ENCODE measurements at places on chromosomes 3 and 15.

- no peak for DNase-seq
These were observed 137.0 kb downstream of the DNAJB8 start for GRCh38 chr3:128329491-128330213.

- no peak for DNase-seq
These were observed 218.6 kb downstream of the MTHFS start for GRCh38 chr15:79678032-79678701.

DNA sequence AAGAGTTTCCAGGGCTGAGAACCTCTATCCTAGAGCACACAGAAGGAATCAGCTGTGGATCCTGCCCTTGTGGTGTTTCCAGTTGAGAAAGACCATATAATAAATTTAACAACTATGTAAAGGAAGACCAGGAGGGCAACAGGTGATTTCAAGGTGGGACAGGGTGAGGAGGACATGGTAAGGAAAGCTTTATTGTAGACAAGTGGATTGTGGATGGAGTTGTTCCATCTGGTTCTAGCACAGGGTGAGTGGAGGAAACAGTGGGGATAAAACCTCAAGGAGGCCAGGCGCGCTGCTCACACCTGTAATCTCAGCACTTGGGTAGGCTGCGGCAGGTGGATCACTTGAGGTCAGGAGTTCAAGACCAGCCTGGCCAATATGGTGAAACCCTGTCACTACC, 17.1 kb downstream of the SIAH2 start:
- no peak for DNase-seq

DNA sequence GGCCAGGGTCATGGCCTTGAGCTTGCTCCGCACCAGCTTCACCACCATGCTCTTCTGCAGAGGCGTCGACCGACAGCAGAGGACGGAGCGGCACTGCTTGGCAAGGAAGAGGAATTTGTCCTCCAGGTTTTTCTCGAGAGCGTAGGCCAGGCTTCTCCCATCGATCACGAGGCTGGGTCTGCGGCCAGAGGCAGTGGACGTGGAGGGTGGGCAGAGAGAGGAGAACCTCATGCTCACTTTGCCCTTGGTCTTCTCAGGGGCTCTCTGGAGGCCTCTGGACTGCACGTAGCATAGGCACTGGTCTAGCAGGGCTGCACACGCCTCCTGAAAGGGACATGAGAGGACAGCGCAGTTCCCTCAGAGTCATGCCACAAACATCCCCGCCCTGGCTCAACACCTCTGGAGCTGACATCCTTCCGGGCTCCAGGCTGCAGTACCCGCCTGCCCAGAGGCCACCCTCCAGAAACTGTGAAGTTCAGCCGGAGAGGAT, 168.3 kb downstream of the ATP10A start:
- DNase-seq = no peak

GRCh38 chr3:30685267-30685667, 78.9 kb downstream of the TGFBR2 start:
- DNase-seq = no peak

- no peak for DNase-seq
These were observed 66.3 kb upstream of the ACAD9 start for GRCh38 chr3:128813097-128813496.

GRCh38 chr3:63030666-63031065, 155.4 kb upstream of the CADPS start:
- DNase-seq = no peak

DNA sequence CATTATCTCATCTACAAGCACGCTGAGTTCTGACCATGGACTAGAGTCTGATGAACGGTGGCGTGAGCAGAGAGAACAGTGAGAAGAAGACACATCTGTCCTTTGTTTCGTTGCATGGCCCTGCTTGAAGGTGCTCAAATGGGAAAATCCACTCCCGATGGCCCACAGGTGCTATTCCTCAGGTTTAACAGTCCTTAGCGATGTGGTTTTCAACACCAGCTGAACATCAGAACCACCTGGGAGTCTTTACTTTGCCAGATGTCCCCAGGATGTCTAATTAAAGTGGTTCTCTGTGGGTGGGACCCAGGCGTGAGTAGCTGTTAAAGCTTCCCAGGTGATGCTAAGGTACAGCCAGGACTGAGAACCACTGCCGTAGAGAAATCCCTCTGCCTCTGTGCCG, 13.0 kb downstream of the ADAMTS17 start:
- DNase-seq = no peak

GRCh38 chr15:23797747-23798446, 110.8 kb upstream of the NDN start:
- no peak for DNase-seq

- no peak for DNase-seq
These were observed 51.4 kb downstream of the SLC6A11 start for GRCh38 chr3:10867384-10867783.

DNA sequence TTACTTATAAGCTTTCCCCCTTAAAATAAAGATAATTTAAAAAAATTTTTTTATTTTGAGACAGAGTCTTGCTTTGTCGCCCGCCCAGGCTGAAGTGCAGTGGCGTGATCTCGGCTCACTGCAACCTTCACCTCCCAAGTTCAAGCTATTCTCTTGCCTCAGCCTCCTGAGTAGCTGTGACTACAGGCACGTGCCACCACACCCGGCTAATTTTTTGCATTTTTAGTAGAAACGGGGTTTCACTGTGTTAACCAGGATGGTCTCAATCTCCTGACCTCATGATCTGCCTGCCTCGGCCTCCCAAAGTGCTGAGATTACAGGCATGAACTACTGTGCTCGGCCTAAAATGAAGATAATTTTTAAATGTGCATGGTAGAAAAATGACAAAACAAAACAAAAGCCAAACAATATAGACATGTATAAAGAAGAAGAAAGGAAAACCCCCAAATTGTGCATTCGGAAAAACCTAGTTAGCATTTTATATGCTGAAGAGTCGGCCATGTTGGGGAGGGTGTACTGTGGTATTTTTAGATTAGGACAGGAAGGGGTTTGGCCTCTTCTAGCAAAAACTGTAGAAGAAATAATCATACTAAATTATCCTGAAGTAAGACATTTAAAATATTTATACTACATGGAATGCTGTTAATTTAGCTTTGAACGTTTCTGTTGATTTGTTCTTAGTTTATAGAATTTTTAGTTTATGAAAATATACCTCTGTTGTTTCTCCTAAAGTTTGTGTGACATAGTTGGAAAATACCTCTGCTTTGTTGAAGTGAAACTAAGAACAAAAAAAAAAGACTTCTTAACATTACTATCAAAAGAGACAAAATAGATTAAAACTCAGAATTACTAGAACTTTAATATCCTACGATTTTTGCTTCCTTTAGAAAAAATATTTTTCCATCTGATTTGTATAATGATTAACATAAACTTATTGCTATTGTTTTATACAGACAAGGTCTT, 7.4 kb downstream of the APPL1 start:
- no peak for DNase-seq

- DNase-seq = no peak
These were observed 11.3 kb upstream of the LIMD1 start for GRCh38 chr3:45583021-45583851.

GRCh38 chr3:115616461-115616860, 6.8 kb upstream of the GAP43 start:
- no peak for DNase-seq

DNA sequence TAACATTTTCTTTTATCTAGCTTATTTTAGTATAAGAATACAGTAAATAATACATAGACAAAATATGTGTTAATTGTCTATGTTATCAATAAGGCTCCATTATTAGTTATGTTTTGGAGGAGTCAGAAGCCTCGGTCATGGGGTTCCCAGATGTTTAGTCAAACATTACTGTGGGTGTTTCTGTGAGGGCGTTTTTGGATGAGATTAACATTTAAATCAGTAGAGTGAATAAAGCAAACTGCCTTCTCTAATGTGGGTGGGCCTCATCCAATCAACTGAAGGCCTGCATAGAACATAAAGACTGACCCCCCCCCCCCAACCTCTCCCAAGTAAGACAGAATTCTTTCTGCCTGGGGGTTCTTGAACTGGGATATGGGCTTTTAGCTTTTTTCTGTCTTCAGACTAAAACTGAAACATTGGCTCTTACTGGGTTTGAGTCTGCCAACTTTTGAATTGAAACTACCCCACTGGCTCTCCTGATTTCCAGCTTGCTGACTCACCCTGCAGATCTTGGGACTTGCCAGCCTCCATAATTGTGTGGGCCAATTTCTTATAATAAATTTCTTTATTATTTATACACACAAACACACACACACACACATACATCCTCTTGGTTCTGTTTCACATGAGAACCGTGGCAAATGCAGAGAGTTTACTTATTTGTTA, 192.0 kb downstream of the TPRG1 start:
- no peak for DNase-seq

DNA sequence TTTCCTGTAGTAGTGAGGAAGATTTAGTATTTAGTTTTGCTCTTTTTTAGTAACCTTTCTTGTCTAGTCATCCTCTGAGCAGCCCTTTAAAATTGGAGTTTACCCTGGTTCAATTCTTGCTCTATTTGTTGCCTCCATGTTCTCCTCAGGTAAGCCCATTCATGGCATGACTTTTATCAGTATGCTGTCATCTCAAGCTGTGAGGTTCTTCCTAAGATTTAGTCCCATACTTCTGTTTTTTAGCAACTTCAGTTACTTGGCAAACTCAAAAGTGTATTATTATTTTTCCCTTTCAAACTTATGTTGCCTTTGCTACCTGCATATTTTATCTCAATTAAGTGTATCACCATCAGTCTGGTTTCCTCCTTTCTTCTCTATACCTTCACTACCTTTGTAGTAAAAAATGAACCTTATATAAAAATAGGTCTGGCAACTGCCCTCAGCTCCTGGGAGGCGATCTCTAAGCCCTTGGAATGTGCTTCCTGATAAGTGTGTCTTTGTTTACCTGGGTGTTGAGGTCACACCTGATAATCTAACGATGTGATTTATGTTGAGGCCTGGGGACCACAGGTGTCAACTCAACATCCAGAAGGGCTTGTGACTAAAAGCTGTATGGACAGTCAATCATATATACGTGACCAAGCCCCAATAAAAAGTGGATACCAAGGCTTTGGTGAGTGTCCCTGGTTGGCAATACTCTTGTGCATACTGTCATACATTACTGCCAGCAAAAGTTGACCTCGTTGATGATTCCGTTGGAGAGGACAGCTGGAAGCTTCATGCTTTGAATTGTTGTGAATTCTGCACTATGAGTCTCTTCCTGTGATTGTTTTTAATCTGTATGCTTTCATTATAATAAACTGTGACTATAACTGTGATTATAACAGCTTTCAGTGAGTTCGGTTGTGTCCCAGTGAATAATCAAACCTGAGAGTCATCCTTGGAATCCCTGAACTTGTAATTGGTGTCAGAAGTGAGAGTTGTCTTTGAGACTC, 3.9 kb downstream of the NSUN3 start:
- no peak for DNase-seq

- DNase-seq = no peak
These were observed 65.5 kb upstream of the C3orf49 start for GRCh38 chr3:63753567-63753966.

DNA sequence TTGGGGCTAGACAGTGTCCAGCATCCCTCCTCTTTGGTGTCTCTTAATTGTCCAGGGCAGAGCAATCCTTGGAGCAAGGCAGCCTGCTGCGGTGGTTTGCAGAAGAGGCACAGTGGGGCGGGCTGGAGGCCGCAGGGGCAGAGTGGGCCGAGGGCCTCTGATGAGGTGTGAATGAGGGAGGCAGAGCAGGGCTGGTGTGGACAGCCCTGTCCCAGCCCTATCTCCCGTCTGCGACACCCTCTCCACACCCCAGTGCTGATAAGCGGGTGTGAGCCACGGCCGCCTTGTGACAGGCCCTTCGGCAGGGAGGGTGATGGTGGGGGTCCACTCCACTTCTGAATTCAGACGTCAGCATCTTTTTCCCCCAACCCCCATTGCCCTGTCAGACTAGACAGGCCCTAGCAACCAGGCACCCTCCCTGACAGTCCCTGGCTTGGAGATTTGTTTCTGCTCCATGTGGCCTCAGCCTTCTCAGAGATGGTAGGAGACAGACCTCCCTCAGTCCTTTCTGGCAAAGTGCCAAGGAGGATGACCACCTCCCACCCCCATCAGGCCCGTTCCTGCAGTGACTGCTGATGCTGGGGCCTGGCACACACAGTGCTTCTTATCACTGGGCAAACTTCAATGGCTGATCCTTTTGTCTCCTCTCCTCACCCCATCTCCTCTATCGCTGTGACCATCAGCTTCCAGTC, 37.3 kb downstream of the EXOG start:
- no peak for DNase-seq

- no peak for DNase-seq
These were observed 106.0 kb upstream of the TRIM42 start for GRCh38 chr3:140571836-140572235.

GRCh38 chr3:136714020-136714419, 38.2 kb downstream of the STAG1 start:
- DNase-seq = peak; percentile 42

GRCh38 chr3:148873270-148873927, 8.3 kb downstream of the CPA3 start:
- no peak for DNase-seq

DNA sequence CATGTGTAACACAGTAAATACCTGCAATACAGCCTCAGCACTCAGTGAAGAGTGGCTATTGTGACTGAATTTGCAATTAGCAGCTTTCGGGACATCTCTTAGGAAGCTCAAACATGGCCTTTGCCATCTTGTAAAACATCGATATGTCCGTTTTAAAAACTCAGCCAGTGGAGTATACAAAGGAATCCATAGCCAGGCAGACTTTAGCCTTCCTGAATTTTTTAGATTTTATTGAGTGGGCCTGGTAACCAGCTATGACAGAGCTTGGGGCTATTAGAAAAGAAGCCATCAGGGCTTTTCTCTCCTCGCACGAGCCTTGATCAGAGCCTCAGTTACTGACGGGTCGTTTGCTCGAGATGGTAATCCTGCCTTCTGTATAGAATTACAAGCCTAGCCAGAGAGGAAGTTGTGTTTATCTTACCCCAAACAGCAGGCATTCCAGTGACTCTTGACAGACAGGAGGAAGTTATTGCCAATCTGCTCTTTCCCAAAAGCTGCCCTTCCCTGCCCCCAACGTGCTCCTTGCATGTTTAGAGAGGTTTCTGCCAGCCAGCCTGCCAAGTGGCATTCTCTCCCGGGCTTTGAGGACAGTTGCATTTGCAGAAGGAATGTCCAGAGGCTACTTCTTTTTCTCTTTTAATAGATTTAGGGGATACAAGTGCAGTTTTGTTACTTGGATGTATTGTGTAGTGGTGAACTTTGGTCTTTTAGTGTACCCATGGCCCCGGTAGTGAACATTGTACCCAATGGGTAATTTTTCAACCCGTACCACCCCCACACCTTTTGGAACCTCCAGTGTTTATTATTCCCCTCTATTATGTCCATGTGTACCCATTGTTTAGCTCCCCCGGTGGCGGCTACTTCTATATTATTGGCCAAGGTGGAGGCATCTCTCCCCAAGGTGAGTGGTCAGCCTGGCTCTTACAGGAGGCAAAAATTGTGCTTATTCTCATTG, 40.6 kb downstream of the ITPR1 start:
- no peak for DNase-seq

DNA sequence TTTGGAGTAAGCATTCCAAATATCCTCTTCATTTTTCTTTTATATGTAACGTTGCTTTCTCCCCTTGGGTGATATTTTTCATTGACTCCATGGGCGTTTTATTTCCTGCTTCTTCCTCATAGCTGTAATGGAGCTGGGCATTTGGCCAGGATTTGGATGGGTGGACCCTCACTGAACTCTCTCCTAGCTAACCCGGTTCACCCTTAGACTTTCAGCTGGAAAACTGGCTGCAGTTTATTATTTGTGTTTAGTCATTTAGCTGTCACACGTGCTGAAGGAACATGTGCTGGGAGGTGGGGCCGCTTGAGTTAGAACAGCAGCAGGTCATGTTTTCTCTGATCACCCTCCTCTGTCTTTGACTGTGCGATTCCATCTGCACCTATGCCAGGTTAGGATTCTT, 407.6 kb downstream of the ZIC1 start:
- no peak for DNase-seq

GRCh38 chr3:43696881-43697280, 6.1 kb downstream of the ABHD5 start:
- DNase-seq = no peak
